Type B pancreatic cell (in vitro differentiated cells): ENCODE measurements at places on chromosomes 4 and X.

- DNase-seq = no peak
Observed at GRCh38 chrX:5278908-5279307, 949.8 kb downstream of the NLGN4X start.

GRCh38 chr4:41436419-41436818 lies 101.5 kb upstream of the LIMCH1 start:
- no peak for DNase-seq

DNA sequence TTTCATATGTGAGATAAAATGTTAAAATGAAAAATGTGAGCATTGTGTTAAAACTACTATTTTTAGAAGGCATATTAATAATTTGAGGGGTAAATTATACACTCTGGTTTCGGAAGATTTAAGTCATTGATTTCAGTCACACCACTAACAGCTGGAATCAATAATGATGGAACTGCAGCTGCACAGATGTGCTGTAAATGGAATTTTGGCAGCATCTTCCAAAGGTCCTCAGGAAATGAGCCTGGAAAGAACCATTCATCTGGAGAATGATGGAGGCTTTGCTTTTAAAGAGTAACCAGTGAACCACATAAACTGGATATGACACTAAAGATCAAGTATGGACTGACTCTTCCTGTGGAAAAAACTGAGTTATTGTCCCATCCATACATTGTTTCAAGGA lies 759.0 kb upstream of the EPHA5 start:
- no peak for DNase-seq

GRCh38 chrX:13752646-13753045 lies 18.1 kb downstream of the OFD1 start:
- no peak for DNase-seq

DNA sequence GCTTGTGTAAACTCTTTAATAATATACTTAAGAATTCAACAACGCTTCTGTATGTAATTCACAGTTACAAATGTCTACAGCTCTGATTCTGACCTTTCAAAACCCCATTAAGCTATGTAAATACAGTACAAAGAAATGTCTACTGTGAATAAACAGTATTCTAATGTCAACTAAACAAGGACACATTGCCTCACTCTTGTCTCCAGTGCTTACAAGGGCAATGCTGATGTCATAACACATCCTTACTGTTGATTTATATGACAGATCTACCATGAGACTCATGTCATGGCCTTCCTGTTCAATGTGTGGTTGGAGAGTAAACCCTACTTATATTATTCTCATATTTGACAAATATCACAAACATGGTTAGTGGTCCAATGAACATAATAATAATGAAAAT lies 256.1 kb upstream of the ADGRL3 start:
- DNase-seq = no peak

DNA sequence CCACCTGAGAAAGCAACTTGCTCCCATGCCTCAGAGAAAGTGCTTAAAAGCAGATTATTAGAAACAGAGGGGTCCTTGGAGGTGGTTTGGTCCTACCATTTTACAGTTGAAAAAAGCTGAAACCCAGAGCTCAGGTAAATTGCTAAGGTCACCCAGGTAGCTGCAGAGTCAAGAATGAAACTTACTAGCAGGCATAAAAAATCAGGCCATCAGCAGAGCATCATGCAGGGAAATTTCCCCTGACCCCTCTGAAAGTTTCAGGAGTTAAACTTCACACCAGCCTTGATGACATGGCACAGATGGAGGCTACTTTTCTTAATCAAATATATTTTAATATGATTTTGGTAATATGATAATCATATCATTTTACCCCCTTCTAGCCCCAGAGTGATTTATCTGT lies 70.3 kb downstream of the IRF2 start:
- no peak for DNase-seq

GRCh38 chr4:136751556-136751955 lies 780.7 kb downstream of the PCDH18 start:
- no peak for DNase-seq

GRCh38 chrX:149043401-149043800 lies 461.7 kb downstream of the IDS start:
- DNase-seq = no peak

- DNase-seq = no peak
Observed at GRCh38 chr4:107243141-107243781, 207.1 kb upstream of the DKK2 start.

DNA sequence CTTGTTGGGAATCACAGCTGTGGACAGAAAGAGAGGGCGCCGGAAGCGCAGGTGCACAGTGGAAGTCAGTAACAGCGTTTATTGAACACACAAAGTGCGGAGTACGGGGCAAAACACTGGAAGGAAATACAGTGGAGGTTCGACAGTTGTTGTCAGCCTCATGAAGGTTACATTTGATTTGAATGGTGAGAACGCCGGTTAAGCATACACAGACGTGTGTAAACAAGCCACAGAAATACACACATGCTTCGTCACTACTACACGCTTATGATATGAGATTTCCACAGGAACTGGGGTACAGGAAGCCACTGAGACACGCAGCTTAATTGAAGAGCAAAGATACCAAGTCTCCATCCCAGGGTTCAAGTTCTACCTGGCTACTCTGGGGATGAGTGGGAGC lies 12.0 kb downstream of the CCKAR start:
- DNase-seq = no peak

DNA sequence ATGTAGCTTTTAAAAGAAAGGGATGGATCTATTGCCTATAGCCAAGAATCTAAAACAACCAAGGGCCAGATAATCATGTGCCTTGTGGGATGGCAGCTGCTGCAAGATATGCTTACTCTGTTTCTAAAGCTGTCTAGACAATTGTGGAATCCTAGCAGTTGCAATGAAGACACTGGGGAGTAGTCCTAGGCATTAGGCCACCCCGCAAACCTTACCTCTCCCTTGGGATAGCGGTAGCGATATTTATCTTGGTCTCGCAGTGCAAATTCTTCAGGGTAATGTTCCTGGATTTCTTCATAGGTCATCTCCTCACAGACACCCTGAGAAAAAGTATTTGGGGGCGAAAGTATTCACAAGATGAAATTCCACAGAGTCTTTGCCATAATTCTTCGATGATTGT lies 24.6 kb downstream of the TRO start:
- DNase-seq = no peak

GRCh38 chrX:53317365-53318069 lies 36.1 kb upstream of the IQSEC2 start:
- DNase-seq = peak; percentile 76

- DNase-seq = no peak
Observed at GRCh38 chrX:26219351-26219750, 3.4 kb downstream of the MAGEB5 start.

GRCh38 chrX:133384454-133384853 lies 30.8 kb downstream of the GPC4 start:
- DNase-seq = no peak

- no peak for DNase-seq
Observed at GRCh38 chr4:84994280-84994679, 27.8 kb upstream of the WDFY3 start.

GRCh38 chr4:2781911-2782310 lies 11.0 kb upstream of the SH3BP2 start:
- no peak for DNase-seq

- no peak for DNase-seq
Observed at GRCh38 chr4:78320349-78320935, 231.1 kb upstream of the ANXA3 start.

GRCh38 chrX:130385520-130385919 lies at the start of gene GPR119:
GPR119 (minus strand) TSS chrX:130385674; CDS start chrX:130385447, 227 bp downstream.
- DNase-seq = no peak

GRCh38 chr4:151329217-151330007 lies 4.0 kb upstream of the SH3D19 start:
- no peak for DNase-seq

DNA sequence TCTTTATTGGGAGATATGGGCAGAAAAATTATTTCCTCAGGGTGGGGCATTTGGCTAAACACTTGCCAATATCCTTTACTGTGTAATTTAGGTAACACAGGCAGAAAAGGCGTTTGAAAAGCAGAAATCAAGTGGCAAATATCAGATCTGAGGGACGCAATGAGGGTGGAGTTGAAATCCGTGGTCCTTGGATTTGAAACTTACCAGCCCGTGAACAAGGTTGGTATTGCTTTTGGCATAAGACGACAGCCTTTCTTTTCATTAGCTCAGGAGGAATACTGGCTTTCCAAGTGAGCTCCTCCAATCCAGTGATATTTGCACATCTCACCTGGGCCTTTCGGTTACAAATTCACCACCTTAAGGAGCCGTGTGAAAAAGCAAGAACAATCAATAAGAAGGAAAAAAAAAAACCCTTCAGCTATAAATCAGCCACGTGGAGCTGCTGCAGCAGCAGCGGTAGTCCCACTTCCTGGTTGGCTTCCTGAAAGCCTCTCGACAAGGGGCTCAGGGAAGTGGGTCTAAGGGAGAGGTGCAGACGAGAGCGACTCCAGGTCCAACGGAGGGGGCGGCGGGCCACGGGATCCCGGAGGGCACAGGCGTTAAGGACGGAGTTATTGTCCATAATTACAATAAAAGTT lies 734 bp upstream of the GALNT7 start:
- DNase-seq = no peak

DNA sequence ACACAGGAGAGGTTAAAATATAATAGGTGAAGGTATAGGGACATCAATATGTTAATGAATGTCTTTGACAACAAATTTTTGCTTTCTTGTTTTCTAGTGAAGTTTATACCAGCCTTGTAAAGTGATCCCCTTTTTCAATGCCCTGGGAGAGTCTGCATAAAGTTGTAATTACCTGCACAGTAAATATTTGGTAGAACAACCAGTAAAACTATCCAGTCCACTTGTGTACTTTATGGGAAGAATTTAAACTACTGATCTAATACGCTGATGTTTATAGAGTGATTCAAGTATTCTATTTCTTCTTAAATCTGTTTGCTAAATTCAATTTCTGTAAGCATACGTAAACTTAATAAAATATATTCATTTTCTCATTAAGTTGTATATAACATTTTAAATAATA lies 103.3 kb downstream of the GPM6A start:
- DNase-seq = no peak

GRCh38 chr4:151808120-151808529 lies 47.3 kb upstream of the GATB start:
- DNase-seq = no peak

GRCh38 chr4:65033899-65034298 lies 624.6 kb upstream of the TECRL start:
- no peak for DNase-seq

DNA sequence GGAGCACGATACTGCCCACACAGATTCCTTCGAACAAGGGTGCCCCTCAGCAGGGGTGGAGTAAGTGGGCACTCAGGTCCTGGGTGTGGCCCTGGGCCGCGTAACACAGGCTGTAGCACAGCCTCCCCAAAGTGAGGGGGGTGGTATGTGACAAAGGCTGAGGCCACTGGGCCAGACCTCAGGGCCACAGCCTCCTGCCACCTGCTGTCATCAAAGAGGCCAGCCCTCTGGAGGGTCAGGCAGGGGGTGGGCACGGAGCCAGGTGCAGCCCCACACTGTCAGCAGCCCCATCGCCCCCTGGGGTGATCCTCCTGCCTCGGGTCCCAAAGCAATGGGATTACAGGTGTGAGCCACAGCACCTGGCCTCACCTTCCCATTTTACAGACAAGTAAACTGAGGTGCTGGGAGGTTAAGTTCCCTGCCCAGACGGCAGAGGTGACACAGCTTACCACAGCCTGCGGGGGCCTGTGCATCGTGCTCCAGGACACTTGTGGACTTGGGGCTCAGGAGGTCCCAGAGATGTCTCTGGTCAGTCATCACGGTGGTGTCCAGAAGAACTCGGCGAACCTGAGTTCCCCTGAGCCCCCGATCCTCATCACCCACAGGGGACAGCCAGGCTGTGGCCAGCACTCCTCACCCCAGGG lies 27.5 kb upstream of the MXD4 start:
- DNase-seq = peak; percentile 55

DNA sequence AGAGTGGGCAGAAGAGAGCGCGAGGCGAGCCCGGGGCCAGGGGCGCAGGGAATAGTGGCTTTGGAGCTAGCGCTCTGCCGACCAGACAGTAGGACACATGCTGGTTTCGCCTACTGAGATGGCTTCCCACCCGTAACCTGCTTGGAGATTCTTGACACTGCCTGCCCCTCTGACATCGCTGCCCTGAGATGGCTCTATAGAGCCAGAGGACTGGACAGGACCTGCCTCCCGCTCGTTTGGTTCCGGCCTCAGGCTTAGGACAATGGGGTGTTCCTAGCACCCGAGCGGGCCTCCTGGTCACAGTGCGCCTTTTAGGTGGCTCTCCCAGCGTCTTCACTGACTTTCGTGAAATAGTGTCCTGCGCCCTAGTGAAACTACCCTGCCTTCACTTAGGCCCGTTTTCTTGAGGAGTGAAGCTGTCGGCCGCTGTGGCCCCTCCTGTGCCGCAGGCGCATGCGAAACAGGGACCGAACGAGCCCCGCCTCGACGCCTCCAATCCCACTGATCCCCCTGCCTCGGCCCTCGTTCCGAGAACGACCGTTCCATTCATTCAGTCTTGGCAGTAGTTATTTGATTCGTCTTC lies 608 bp downstream of the TAF1 start:
- DNase-seq = no peak

DNA sequence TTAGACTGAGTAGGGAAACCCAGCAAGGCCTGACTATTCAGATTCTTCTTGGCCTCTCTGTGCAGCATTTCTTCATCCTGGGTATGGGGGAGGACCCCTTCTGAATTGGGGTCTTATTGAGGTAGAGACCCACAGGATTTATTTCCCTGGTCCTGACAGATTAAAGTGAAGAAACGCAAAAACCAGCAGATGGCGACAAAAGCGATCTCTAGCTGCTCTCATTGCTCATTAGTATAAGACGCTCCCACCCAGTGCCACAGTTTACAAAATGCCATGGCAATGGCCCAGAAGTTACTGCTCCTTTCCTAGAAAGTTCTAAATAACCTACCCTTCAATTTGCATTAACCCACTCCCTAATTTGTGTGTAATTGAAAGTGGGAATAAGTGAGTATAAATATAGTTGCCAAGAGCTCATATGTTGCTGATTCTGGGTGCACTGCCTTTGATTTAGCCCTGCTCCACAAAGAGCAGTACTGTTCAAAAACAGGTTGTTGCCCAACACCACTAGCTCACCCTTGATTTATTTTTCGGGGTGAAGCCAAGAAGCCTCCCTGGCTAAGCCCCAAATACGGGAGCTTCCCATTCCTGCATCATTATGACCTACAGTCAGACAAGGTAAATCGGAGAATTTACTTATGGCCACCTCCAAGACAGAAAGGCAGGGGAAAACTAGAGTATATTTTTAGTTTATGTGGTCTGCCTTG lies 3.7 kb upstream of the BEX4 start:
- DNase-seq = no peak

- no peak for DNase-seq
Observed at GRCh38 chrX:132216806-132217202, 2.4 kb downstream of the RAP2C start.

- DNase-seq = no peak
Observed at GRCh38 chr4:6229095-6229494, 28.7 kb upstream of the JAKMIP1 start.

DNA sequence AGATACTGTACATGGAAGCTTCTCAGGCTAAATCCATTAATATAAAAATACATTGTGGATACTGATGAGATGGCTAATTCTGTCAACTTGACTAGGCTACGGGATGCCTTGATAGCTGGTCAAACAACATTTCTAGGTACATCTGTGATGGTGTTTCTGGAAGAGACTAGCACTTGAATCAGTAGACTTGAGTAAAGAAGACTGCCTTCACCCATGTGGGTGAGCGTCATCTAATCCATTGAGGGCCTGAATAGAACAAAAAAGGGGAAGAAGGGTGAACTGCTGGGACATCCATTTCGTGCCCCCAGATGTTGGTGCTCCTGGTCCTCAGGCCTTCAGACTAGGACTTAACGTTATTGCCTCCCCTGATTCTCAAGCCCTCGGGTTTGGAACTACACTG lies 3.7 kb upstream of the SRP72 start:
- no peak for DNase-seq
